ENCODE measurements at places on chromosomes 2 and 18.
A peak's percentile ranks its signal among the peaks of the same experiment; 100 is the strongest.

GRCh38 chr18:43046322-43046721, 69.2 kb downstream of the RIT2 start:
- DNase-seq, result no peak

- no peak for DNase-seq
These were observed 54.0 kb upstream of the CWC22 start for GRCh38 chr2:180061085-180061484.

GRCh38 chr2:2998971-2999370, 378.6 kb downstream of the EIPR1 start:
- no peak for DNase-seq

GRCh38 chr2:3236300-3237045, 141.1 kb downstream of the EIPR1 start:
- DNase-seq, result no peak

DNA sequence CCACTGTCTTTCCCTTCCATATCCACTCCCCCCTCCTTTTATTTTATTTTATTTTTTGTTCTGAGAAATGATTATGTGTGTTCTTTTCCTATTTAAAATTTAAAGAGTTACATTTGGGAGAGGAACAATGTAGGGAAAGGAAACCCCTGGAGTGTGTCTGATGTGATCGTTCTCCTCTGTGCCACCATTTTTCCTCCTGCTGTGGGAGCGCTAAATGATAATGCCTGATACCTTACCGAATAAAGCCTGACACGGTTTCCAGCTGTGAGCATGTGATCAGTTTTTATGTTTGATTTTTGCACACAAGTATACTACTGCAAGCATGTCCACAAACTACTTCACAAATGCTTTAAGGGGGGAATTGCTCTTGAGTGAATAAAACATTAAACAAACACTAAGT, 317.8 kb upstream of the FANCL start:
- DNase-seq, result no peak

DNA sequence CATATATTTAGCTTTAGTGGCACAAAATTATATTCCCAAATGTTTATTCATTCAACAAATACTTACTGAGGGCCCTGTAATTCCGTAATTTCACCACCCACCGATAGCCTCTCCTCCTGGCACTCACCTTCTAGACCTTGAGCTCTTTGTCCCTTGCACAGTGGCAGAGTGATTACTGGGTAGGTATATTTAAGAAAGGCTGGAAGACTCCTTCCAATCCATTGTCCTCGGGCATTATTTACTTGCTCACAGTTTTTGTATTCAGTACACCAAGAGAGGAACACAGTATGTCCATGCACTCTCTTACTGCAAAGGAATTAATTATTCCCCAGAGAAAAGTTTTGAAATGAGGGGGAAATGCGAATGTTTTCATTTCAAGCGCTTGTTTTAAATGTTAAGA, 1.1 kb upstream of the CDCA7 start:
- no peak for DNase-seq

DNA sequence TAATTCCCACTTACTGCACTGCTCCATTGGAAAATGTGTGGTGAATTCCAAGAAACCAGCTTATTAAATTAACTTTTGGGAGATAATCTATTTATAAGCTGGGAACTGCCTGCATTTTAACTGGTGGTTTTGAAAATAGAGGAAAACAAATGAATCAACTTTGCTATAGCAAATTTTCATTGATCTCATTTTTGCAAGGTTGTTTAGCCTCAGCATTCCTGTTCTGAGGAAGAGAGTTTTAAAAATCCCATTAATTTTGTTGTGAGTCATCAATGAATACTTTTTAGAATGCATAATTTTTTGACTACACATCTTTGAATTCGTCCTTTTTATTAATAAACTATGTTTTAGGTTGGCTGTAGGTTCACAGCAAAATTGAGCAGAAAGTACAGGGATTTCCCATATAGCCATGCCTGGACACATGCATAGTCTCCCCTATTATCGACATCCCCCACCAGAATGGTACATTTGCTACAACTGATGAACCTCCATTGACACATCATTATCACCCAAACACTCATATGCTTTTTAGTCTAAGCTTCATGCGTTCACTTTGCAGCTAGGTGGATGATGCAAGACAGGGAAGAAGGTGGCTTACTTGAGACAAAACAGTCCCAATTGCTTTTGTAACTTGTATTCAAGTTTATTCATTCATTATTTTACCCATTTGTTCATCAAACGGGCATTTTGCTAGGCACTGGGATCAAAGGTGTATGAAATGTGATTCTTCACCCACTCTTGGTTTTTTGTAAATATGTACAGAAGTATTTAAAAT, 106.9 kb downstream of the ZNF521 start:
- DNase-seq, result no peak

GRCh38 chr2:32495139-32495538, 132.7 kb upstream of the TTC27 start:
- DNase-seq, result no peak

DNA sequence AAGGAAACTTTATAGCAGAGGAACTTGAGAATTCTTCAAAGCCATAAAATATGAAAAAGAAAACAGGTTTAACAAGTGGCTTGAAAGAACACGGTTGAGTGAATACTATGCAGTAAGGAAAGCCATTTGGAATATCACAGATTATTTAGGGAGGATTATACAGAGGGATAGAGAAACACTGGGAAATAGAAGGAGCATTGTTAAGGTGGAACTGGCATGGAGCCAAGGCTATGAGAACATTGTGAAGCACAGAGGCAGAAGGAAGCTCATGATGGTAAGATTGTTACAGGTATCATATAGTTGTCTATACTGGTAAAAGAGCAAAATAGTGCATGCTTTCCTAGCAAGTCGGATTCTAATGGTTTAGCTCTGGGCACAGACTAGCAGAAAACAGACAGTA, 87.1 kb downstream of the SS18 start:
- DNase-seq, result no peak

DNA sequence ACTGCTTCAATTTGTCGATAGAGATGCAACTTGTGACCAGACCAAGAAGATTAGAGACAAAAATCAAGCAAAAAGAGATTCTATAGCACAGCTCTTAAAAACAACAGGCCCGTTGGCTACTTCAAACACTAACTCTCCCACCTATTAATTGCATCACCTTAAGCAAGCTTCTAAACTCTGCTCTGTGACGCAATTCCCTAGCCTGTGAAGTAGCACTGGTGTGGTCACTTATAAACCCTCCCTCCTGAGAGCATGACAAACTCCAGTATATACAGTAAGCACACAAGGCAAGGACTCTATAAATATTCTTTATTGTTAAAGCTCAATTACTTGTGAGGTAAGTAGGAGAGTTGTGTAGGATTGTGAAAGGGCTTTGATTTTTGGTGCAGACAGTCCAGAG, 72.3 kb downstream of the CMPK2 start:
- no peak for DNase-seq

GRCh38 chr2:217471319-217471718, 531.5 kb downstream of the TNS1 start:
- DNase-seq, result no peak

DNA sequence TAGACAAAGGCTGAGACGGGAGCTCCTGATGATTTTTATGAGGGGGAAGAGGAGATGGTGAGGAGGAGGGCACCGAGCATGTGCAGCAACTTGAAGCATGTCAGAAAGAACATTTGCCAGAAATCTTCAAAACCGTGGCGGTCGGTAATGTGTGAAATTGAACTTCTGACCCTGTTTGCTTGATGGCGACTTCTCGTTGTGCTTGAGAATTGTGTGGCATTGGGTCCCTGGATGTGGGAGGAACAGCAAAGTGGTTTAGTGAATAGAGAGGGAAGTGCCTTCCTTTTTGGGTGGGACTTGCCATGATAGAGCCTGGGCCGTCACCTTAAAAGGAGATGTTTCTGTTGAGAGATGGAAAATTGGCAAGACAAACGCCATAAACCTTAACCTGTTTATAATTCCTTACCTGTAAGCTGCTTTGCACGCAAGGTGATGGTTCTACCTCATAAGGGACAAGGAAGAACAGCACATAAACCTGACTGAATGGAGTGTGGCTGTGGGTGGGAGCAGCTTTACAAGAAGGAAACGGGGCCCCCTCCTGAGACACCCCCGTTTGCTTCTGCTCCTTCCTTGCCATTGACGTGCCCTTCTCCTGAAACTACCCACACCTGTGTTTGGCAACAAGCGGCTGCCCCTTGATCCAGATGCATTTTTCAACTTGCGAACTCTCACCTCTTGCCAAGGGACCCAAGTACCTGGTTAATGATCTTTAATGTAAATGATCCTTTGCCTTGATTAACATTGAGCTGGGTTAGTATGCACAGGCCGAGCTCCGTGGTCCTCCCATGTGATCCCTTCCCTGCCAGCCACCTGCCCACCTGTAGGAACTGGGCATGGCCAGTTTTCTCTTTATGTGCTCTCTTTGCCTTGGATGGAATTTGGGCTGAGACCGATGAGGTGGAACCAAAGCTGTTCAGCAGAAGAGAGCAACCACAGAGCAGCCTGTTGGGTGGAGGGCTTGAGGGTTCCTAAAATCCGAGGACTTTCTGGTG, 153.2 kb downstream of the NEDD4L start:
- DNase-seq, result peak; percentile 66

DNA sequence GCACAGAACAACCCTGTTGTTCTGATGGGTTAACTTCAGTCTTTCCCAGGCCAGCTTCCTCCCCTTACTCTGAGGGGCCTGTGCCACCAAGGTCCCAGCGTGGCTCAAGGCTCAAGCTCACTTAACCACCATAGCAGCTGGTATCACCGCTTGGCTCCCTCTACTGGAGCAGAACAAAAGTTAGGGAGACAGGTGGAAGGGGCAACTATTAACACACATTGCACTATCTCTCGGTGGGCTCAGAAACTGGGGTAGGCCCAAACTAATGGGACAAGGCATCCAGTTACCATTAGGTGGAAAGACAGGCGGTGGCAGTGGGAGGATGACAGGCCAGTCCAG, 88.7 kb upstream of the ATL2 start:
- no peak for DNase-seq

DNA sequence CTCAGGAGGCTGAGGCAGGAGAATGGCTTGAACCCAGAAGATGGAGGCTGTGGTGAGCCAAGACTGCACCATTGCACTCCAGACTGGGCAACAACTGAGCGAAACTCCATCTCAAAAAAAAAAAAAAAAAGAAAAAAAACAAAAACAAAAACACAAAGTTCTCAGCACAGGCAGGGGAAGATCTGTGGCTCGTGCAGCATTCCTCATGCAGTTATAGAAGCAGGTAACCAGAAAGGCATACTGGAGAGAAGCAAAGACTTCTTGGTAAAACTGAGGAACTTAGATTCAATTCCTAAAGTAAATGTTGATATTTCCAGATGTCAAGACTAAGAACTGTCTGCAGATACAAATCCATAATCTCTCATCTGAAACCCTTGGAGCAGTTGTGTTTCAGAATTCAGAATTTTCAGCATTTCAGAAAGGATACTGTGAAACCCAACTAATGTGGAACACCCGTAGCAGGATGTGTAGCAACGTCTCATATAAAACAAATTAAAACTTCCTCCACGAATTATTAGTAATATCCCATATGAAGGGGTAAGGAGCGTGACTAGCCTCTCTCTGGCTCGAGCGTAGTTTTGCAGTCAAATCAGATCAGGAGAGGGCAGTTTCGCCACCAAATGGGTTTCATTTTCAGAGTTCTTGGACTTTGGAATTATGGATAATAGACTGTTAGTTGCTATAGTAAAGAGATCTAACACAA, 13.2 kb upstream of the SLC25A52 start:
- DNase-seq, result no peak

DNA sequence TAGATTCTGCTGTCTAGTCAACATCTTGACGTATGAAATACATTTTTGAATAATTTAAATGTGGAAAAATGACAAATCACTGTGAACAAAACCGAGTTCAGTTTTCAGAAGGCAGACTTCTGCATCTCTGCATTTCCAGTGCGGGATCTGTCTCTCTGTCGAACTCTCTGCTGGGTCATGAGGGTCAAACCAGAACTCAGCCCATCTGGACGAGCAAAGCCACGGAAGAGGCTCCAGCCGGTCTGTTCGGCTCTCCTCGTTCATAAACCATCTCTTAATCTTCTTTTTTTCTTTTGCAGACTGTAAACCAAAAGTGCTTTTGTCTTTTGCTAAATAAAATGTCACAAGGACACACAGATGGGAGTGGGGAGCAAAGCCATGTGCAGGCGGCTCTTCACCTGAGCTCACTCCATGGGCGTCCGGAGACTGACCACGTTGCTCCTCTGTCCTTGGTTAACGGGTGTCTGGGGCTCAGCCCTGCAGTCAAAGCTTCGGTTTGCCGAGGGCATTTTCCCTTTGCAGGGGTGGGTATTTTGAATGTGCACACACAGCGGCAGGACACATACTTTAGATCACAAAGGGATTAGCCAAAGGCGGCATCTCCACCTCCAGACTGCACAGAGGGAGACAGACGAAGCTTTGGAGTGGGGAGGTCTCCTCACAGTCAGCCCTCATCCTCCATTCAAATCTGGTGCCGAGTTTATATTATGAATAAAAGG, 737.9 kb upstream of the SALL3 start:
- DNase-seq, result no peak

DNA sequence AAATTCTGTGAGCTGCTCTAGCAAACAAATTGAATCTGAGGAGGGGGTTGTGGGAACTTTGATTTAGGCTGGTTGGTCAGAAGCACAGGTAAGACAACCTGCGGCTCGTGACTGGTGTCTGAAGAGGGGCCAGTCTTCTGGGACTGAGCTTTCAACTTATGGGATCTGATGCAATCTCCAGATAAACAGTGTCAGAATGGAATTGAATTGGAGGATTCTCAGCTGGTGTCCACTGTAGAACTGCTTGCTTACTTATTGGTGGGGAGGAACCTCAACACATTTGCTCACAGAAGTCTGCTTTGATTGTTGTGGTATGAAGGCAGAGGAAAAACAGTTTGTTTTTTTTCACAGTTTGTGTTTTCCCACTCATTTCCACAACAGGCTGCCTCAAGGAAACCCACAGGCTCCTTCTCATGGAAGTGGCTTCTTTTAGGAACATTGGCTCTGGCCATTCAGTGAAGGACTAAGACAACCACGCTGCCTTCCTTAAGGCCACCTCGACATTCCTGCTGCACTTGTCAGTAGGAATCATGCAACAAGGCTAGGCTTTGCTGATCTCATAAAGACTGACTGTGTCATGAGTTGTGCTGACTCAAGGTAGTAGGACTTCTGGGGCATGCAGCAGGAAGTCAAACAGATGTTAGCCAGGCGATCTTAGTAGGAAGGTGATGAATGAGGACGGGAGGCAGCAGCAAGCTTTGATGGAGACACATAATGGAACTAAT, 104.7 kb downstream of the TSN start:
- DNase-seq, result no peak

GRCh38 chr2:204140246-204140645, 203.7 kb downstream of the ICOS start:
- DNase-seq, result no peak

DNA sequence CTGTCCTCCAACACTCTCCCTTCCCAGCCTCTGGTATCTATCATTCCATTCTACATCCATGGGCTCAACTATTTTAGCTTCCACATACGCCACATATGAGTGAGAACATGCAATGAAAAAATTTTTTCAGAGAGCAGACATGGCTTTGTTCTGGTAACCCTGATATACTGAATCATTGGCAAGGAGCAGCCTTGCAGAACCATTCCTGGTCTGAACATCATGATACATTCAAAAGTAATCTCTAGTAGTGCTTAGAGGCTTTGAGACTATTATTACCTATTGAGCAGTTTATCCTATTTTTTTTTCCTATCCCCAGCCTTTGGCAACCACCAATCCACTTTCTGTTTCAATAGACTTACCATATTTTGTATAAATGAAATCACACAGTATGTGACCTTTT, 393.1 kb upstream of the KCNH7 start:
- DNase-seq, result no peak

GRCh38 chr2:195168369-195168768, 488.7 kb upstream of the SLC39A10 start:
- DNase-seq, result no peak
